Foreskin fibroblast (primary cell): ENCODE measurements at places on chromosomes 1 and 21.

DNA sequence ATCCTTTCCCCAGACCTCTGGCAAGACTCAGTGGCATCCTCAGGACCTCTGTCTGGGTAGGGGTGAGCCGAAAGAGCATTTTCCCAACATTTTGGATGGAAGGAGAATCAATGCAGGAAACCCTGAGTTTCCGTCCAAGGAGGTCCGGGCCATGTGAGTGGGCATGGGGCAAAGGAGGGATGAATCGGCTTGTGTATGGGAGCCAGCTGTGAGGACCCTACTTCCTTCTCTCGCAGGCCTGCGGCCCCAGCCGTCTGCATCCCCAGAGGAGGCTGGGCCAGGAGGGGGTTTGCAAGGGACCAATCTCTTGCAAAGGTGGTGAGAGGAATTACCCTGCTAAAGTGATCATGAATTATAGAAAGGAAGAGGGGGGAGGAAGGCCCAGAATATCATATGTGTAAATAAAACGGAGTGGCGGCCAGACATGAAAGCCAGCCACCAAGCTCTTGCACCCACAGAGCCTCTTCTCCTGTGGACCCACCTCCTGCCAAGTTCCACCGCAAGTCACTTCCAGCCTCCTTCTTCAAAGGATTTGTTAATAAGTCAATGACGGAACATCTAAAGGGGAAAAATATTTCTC, 48.2 kb upstream of the POU3F1 start:
- DNase-seq, result no peak

DNA sequence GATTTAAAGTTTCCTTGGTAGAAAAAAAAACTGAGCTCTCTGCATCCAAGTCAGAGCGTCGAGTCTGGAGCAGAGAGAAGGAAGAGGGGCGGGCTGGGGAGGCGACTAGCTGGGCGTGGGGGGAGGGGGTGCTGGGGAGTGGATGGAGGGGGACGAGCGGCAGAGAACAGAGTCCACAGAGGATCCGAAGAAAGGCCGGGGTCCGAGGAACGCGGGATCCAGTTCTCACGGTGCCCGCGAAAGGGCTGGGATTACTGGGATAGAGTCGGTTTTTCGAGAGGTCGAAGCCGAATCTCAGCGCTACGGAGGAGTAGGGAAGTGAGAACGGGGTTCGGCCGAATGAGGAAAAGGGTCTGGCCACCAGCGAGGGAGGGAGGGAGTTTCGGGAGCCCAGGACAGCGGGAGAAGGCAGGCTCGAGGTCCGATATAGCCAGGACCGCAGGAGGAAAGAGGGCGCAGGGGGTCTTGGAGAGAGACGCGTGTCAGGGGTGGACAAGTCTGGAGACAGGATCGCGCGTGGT, 665 bp downstream of the DAB1 start:
- no peak for DNase-seq

DNA sequence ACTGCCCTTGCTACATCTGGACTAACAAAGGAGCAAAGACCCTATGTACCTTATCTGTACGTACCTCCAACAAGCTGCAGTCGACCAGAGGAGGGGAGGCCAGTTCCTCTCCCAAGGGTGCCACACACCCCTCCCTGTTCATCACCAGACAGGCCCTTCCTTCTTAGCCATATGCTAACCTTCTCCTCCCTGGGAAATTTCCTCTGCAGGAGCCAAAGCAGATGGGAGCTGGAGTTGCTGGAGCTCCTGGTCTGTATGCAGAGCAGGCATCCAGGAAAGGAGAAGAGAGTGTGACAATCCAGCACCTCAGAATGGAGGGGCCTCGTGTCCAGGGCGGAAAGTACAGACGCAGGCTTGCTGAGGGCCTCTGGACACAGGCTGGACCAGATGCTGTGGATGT, 48.5 kb downstream of the C8B start:
- DNase-seq, result no peak

GRCh38 chr1:52454779-52455178, 50.4 kb downstream of the PRPF38A start:
- DNase-seq, result no peak
